ENCODE measurements at places on chromosomes 7 and 10.

DNA sequence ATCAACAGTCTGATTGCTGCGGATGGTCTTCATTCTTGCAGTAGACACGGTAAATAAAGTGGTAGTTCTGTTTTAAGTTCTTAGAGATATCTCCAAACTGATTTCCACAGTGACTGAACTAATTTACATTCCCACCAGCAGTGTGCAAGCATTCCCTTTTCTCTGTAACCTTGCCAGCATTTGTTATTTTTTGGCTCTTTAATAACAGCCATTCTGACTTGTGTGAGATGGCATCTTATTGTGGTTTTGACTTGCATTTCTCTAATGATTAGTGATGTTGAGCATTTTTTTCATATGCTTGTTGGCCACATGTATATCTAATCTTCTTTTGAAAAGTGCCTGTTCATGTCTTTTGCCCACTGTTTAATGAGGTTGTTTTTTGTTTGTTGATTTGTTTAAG lies 30.2 kb upstream of the CXCL12 start:
- DNase-seq: no peak

DNA sequence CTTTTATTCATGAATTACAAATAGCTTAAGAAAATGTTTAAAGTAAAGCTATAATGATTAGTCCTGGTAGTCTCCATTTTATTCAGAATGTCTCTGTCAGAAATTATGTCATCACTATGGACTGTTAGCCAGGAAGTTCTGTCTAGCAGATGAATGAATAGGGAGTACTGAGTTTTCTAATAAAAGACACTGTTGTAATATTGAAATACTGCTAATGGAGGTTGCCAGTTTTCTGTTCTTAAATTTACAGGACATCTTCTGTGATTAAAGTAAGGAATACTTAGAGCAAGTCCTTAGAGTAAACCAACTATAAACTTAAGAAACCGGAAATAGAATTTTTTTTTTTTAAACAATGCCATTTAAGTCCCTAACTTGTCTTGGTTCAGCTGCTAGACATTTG lies 309.8 kb downstream of the ADK start:
- DNase-seq: no peak

DNA sequence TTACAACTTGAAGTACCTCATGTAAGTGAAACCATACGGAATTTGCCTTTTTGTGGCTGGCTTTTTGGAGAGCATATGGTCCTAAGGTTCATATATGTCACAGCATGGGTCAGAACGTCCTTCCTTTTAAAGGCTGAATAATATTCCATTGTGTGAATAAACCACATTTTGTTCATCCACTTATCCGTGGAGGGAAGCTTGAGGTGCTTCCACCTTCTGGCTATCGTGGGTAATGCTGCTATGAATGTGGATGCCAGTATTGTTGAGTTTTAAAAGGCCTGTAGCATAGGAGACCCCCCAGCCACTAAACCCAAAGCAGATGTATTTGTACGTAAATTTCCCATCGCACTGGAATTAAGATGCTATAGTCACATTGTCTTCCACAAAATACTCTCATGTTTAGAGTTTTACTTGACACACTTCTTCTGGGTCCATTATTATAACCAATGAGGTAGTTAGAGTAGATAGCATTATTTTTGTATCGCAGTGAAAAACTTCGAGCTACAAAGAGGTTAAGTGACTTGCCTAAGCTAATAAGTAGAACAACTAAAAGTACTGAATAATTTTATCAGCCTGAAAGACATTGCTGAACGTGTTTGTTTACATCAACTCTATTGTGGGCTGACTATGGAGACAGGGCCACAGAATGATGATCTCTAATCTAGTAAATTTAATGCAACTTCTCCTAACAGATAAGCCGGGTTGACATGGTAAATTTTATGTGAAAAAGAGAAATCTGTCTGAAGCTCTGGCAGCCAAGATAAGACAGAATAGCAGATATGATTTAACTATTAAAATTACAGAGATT lies 183.0 kb upstream of the CTBP2 start:
- DNase-seq: peak; percentile 4

- DNase-seq: no peak
These were observed 966.0 kb downstream of the LRMDA start for GRCh38 chr10:76397181-76398042.

GRCh38 chr10:77266242-77266641 lies 371.4 kb downstream of the KCNMA1 start:
- no peak for DNase-seq

- no peak for DNase-seq
These were observed 47.6 kb downstream of the ZRANB1 start for GRCh38 chr10:124989526-124989925.

DNA sequence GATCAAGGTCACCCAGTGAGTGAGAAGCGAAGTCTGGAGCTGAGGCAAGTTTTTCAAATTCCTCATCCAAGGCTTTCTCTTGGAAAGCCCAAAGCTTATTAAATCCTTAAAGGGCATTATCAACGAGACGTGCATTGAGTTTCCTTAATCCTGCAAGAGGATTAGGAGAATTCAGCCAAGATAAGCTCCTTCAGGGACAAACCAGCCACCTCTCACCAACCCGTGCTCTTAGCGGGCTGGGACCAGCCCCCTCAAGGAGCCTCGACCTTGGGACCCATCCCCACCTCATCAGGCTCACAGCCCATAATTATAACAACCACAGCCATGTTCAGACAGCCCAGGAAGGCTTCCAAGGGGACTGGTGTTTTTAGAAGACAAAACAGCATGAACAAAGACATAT lies 12.0 kb upstream of the SLC29A4 start:
- no peak for DNase-seq

Measured in NCI-H2081 (cell line).